ENCODE measurements at places on chromosomes 13 and 19.

DNA sequence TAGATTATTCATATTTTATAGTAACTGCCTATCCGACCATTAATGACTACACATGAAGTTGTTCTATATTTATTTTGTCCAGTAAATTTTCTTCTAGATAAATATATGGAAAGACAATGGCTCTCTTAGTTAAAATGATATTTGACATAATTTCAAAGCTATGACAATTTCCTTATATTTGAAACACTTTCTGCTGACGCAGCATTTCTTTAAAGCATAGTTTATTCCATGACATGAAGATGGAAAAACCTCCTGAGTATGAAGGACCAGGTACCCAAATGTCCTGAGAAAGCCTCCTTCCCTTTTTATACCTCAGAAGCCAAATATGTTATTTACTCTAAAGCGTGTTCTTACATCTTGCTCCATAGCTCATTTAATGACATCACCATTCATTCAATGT lies 831.6 kb downstream of the EFNB2 start:
- DNase-seq = no peak

DNA sequence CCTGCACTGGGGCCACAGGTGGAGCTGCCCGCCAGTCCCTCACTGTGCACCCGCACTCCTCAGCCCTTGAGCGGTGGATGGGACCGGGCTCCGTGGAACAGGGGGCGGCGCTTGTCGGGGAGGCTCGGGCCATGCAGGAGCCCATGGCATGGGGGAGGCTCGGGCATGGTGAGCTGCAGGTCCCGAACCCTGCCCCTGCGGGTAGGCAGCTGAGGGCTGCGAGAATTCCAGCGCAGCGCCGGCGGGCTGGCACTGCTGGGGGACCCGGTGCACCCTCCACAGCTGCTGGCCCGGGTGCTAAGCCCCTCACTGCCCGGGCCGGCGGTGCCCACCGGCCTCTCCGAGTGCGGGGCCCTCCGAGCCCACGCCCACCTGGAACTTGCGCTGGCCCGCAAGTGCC lies 877.5 kb upstream of the PCDH9 start:
- DNase-seq = no peak

GRCh38 chr19:1907563-1908363 lies 2.6 kb downstream of the ADAT3 start:
- no peak for DNase-seq

GRCh38 chr19:45812297-45812696 lies 2.8 kb downstream of the RSPH6A start:
- DNase-seq = no peak

DNA sequence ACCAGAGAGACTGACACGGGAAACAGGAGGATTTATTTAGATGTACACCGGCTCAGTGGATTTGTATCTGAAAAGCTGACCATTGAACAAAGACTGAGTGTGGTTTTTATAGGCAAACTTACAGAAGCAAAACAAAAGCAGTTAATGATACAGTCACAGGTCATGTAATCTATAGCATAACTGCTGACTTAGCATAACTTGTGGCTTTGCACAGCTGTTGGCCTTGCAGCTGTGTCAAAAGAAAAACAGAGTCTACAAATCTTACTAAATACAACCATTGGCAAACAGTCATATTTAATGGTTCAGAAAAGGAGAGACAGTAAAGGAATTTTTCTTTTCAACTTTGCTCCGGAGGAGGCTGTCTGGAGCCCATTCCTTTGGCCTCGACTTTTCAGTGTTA lies 2.3 kb upstream of the ILF3 start:
- DNase-seq = no peak

DNA sequence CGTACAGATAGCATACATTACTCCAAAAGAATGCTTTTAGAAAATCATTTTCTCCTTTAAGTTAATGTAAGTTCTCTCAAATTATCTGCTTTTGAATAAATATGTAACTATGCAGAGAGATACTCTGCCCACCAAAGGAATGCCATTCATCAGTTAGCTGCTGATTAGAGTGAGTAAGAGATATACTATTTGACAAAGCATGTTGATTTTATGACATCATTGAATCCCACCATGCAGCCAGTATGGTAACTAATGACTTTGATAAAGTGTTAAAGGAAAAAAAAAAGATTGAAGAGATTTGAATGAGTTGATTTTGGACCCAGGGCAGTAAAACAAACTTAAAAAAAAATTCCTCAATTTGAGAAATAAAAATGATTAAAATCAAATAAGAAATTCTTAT lies 521.5 kb downstream of the SLITRK6 start:
- DNase-seq = no peak

- no peak for DNase-seq
Observed at GRCh38 chr13:99261059-99261458, 2.9 kb upstream of the GPR18 start.

GRCh38 chr13:104954210-104954609 lies 1581.3 kb downstream of the EFNB2 start:
- DNase-seq = no peak

GRCh38 chr13:83878691-83879430 lies 3.4 kb downstream of the SLITRK1 start:
- no peak for DNase-seq

DNA sequence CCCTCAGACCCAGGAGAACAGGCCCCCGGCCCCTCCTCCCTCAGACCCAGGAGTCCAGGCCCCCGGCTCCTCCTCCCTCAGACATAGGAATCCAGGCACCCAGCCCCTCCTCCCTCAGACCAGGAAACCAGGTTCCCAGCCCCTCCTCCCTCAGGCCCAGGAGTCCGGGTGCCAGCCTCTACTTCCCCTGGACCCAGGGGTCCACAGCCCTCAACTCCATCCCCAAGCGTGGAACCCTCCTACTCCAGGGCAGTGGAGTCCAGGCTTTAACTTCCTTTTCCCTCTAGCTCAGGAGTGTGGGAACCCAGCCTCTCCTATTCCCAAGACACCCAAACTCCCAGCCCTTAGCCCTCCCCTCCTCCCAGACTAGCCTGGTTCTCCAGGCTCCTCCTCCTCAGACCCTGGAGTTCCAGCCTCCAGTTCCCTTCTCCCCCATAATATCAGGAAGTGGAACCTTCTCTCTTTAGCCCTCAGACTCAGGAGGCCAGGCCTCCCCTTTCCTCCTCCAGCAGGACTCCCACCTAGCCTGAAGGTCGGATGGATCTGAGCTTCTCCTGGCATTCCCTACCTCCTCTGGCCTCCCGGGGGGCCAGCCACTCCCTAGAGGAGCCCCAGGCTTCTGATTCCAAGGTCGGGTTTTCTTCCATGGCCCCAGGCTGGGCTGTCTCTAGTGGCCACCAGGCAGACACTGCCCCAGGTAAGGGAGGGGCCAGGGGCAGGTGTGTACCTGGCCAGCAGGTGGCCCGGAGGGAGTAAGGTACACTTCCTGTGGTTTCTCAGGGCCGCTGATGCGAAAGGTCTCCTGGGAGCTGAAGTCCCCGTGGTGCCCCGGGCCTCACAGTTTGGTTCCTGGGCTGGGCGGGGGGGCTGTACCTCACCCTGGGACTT lies at the start of gene TMC4:
Gene TMC4, minus strand, starts transcription at position 690 of the 888 bp plus-strand sequence. Its CDS starts 43 bp downstream, at position 647.
- no peak for DNase-seq

DNA sequence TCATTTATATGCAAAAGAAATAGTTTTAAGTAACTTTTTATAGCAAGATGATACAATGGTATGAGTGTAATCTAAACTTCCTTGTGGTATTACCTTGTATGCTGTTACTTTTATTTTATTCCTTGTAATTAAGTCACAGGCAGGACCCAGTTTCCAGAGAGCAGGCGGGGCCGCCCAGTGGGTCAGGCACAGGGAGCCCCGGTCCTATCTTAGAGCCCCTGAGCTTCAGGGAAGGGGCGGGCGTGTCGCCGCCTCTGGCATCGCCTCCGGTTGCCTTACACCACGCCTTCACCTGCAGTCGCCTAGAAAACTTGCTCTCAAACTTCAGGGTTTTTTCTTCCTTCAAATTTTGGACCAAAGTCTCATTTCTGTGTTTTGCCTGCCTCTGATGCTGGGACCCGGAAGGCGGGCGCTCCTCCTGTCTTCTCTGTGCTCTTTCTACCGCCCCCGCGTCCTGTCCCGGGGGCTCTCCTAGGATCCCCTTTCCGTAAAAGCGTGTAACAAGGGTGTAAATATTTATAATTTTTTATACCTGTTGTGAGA lies 10.2 kb downstream of the PLPPR3 start:
- DNase-seq = no peak

DNA sequence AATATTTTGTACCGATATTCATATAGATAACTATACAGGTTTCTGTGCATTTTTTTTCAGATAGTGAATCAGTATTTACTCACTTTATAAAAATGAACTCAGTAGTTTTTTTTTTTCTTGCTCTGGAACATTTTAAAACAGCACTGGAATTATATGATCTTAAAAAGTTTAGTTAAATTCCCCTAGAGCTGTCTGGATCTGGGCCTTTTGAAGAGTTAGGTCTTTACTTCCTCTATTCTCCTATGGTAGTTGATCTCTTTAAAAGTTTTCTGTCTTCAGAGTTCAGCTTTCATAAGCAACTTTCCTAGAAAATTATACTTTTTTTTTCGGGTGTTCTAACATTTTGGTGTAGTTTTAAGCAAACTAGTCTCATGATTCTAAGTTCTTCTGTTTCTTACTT lies 21.8 kb upstream of the RBM26 start:
- no peak for DNase-seq

- no peak for DNase-seq
Observed at GRCh38 chr19:41705393-41706174, 2.8 kb upstream of the CEACAM5 start.

Measured in T-helper 2 cell treated with Interferon-gamma antibody and Interleukin-4, amounts not matched to agents 5 μg/mL and 100 μg/mL, for 36 hours (primary cell).